ENCODE measurements at places on chromosomes 6 and 20. TPM values are rescaled to one million over a fixed set of nuclear protein-coding genes. Genes with fewer than 3 reads are reported as not detected.

Gene FERMT1
- total RNA-seq, result 7.2 TPM

Gene SLA2
- total RNA-seq, result 1.8 TPM

DNA sequence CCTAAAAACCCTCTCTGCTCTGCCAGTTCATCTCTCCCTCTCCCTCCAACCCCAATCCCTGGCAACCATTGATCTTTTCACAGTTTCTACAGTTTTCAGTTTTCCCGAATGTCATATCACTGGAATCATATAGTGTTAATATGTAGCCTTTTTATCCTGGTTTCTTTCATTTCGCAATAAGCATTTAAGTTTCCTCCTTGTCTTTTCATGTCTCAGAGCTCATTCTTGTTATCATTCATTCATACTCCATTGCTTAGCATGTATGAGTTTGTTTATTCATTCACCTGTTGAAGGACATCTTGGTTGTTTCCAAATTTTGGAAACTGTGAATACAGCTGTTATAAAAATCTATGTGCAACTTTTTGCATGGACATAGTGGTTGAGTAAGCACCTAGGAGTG, 5.5 kb upstream of the PCMTD2 start:
- no peak for DNase-seq

Gene EPPIN
- not detected for total RNA-seq

Gene TSPYL4
- 10.2 TPM for total RNA-seq

GRCh38 chr6:46233129-46233528, 62.3 kb upstream of the ENPP5 start:
- DNase-seq, result no peak

Gene FNDC1
- total RNA-seq, result 0.68 TPM

- DNase-seq, result no peak
Measured at GRCh38 chr20:46943861-46944591, 49.4 kb downstream of the EYA2 start.

Gene MACROD2
- total RNA-seq, result 21.3 TPM
